ENCODE measurements at places on chromosomes 12 and 14. TPM values are rescaled to one million over a fixed set of nuclear protein-coding genes. Genes with fewer than 3 reads are reported as not detected.

DNA sequence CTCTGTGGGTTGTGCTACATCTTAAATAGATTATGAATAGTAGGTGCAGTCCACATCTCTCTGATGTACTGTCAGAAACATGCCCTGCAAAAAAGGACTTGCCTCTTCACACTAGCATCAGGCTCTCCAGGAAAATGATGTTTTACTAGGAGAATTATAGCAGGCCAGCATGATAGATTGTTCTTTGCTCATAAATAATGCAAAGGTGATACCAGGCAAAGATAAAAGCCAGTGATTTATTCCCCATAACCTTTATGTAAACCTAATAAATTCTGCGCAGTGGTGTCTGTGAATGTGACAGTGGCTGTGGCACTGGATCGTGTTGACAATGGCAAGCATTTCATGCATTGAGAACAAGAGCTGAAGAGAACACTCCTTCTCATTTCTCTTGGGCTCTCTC lies 646.5 kb upstream of the SEL1L start:
- DNase-seq = no peak

GRCh38 chr14:74202113-74202512 lies 37.1 kb upstream of the VSX2 start:
- no peak for DNase-seq

GRCh38 chr12:129063600-129063999 lies 210.3 kb downstream of the GLT1D1 start:
- DNase-seq = no peak

DNA sequence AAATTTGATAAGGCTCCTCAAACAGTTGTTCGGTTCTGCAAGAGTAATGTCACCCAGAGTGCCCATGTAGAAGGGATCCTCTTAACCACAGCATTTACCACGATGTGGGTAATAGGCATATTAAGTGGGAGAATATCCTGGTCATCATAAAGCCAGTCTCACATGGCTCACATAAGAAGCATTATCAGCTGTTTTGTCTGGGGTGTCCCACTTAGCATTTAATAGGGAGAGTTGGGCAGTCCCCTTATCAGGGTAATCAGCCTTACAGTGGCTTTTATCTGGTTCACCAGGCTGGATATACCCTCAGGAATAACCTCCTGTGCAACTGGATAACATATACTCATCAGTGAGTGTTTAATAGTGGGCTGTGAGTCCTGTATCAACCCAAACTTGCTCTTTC lies 12.9 kb upstream of the TMEM263 start:
- no peak for DNase-seq

DNA sequence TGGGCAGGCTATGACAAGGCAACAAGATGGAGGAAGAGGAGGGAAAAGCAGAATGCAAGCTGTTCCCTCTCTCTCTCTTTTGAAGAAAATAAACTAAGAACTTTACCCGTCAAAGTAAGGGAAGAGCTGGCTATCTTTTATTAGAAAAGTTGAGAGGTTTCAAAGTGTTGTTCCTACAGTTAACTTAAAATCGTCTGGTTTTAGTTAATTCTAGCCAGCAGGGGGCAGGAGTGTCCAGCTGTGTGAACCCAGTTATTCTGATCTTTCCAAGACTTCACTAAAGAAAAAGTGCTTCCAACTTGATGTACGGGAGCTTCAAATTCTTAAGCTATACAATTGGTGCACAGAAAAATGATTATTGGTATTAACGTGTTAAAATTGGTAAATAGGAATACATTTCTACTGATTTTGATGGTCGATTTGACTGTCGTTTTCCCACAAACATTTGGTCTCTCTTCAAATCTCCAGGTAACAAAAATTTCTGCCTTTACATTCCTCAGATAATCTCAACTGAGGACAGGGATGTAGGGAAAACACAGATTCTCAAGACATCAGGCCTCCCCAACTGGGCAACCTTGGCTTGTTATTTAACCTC lies 28.4 kb upstream of the MON2 start:
- DNase-seq = no peak

DNA sequence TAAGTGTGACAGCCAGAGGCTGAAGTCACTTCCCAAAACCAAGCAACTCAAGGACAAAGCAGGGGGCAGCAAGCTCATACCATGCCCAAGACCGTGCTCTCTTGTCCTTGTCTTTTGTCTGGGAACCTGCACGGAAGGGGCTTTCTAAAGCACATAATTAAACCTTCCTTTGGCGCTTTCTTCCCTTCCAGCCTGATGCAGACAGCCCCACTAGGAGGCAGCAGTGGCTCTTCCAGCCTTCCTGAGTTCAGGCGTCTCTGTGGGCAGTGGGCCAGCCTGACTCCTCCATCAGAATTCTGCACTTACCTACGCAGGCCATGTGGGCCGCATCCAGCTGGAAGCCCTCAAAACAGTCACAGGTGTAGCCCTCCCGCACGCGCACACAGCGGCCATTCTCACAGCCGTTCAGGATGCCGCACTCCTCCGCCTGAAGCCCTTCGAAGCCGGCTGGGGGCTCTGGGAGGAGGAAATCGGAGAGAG lies 7.6 kb downstream of the ISCA2 start:
- DNase-seq = no peak

- DNase-seq = no peak
These were observed 26.4 kb downstream of the DEGS2 start for GRCh38 chr14:100132903-100133510.

DNA sequence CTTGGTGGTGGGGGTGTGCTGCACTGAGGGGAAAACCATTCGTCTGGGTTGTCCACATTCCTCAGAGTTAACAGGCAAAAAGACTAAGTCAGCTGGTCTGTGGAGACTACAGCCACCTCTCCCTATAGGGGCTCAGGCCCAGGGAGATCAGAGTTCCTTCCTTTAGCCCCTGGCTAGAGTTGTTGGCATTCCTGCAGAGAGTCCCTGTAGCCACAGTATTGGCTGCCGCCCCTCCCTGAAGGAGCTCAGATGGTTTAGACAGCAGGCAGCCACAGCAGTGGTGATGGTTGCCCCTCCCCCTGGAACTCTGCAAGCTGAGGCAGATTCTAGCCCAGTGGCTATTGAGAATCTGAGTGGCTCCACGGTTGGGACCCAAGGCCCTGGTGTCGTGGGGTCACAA lies 1072.5 kb upstream of the ATXN7L3B start:
- DNase-seq = no peak

DNA sequence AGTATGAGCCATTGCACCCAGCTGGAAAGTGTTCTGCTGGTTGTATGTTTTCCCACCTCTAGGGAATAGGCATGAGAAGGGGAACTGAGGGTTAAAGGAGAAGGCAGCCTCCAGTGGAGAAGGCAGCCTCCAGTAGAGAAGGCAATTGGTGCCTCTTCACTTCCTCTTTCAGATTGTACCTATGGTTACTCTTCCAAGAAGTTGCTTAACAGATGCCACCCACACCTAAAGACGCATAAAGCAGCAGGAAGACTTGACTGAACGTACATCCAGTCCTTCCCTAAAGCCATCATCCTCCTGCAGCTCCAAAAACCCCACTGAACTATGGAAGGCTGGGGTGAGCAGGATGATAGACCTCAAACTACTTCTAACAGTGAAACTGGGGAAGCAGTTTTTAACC lies 13.1 kb downstream of the DPF3 start:
- no peak for DNase-seq

GRCh38 chr12:114294303-114294685 lies 111.7 kb downstream of the TBX5 start:
- no peak for DNase-seq

DNA sequence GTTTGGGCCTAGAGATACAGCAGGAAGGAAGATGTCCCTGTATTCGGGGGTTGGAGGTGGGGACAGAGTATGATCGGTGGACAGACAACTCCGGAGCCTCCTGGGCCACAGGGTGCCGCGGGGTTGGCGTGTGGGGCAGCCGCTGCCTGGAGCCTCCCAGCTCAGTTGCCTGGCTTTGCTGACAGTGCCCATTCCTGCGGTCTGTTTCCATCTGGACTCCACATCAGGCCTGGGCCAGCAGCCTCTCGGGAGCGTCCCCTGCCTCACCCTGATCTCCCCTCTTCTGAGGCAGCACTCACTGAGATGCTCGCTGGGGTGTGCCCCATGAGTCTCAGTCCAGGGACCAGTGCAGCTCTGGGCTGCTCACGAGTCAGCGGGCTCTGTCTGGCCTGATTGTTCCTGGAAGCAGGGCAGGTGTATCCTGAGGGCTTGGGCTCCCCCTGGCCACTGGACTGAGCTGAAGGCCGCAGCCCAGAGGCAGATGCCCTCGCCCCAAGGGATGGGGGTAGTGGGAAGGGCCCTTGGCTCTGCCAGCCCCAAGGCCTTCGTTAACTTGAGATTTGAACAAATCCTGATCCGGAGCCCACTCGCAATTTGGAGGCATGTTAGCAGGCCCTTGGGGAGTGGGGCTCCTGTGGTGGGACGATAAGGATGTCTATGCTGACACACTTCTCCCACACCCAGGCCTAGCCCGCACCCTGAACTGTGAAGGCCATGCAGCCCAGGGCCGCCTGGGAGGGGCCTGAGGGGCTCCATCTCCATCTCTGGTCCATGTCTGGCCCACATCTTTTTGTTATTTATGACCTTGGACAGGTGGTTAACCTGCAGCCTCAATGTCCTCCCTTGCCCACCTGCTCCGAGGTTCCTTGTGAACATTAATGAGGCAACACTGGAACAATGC lies 7.5 kb downstream of the HIP1R start:
- no peak for DNase-seq

DNA sequence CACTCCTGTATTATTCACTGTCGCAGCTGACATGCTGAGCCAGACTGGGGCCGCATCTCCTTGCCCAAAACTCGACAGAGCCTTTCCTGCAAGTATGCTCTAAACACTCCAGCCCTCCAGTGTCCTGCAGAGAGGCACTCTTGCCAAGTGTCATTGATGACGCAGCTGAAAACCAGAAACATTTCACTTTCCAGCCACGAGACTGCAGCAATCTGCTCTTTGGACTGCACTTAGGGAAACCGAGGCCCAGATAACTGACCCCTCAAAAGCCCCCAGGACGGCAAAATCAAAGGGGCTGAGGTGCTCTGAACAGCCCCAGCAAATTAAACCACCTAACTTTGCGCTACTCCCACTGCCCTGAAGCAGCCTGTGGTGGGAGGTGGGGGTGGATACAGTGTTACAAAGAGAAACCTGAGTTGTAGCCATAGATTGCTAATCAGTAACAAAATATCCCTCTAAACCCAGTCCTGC lies 2.6 kb downstream of the CCDC85C start:
- DNase-seq = no peak

DNA sequence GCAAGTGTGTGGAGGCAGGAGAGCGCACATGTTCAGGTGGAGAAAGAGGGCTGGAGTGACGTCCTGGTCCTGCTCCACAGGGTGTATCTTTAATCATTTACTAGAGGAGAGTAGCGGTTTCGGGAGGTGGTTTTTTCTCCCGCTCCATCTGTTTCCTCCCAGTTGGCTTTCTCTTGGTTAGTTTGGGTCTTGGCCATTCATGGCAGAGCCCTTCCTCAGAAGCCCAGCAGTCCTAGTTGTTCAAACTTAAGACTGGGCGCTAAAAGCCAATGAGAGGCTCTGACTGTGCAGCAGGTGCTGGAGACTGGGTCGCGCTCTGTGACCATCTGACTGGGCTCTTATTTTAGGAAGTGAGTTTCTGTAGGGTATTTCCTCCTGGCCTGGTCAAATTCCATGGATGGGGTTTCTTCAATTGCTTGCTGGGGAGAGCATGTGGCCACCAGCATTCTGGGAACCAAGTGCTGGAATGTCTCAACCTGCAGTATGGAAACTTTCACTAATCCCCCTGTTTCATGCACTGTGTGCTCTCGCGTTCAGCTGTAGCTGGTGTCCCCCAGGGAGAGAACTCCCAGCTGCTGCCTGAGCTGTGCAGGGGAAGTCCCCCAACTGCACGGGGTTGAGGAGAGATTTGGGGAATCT lies 27.4 kb upstream of the TSPAN9 start:
- DNase-seq = no peak

Gene FAM222A
- 1.5 TPM for total RNA-seq

Gene ASPG
- 3.7 TPM for total RNA-seq

Gene ANO2
- total RNA-seq = 18.7 TPM

Gene PTPRQ
- 0.25 TPM for total RNA-seq

Gene GLT8D2
- 11.0 TPM for total RNA-seq

Gene XRCC3
- total RNA-seq = 6.9 TPM

Gene OAS1
- 30.9 TPM for total RNA-seq

Data from vagina (tissue), 2 donors.